ENCODE measurements at places on chromosomes 16 and 17.

GRCh38 chr17:19670908-19671307 lies 22.4 kb downstream of the ALDH3A2 start:
- DNase-seq: no peak

GRCh38 chr17:37191219-37191618 lies 184.6 kb upstream of the C17orf78 start:
- no peak for DNase-seq

- DNase-seq: no peak
These were observed 231.2 kb downstream of the CPPED1 start for GRCh38 chr16:12572316-12572985.

- DNase-seq: no peak
These were observed 4.4 kb downstream of the CHD9NB start for GRCh38 chr16:53048139-53048915.

- no peak for DNase-seq
These were observed 49.7 kb upstream of the CCDC182 start for GRCh38 chr17:57794841-57795240.

All from SIG-M5 (cell line).